Activated gamma-delta T cell treated with anti-CD3 and anti-CD28 coated beads, Interleukin-2, amount 50 U/mL, for 16 hours (primary cell): ENCODE measurements at places on chromosomes 7 and 10.

GRCh38 chr7:156781972-156782371 is 111.0 kb downstream of the LMBR1 start:
- no peak for DNase-seq

DNA sequence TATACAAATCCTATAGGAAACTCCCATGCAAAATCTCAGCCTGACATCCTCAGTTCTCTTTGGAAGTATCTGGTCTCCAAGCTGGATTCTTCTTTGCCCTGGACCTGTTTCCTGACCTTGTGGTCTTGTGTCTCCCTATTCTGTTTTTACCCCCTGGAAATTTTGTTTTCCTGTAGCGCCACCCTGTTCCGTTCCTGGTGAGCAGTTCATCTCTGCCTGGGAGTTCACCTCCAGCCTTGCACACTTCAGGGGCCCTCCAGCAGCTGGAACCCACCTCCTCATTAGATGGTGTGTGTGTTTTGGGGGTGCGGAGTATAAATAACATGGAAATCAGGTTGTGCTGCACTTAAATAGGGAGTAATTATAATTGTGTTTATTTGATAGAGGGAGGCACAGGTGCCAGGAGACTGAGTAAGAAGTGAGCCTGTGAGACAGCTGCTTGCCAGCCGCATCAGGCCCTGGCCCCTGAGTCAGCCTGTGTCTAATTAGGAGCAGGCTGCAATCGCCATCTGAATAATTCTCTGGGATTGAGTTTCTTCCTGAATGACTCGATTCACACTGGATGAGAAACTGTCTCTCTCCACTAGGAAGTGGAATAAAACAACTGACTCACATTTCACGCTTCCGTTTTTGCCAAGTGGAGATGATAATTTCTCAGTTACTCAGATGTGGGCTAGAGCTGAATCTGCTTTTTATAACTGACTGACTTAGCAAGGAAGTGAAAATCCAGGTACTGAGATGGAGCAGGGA is 69.4 kb upstream of the HECTD2 start:
- no peak for DNase-seq

- no peak for DNase-seq
Measured at GRCh38 chr10:80599424-80599847, 61.7 kb downstream of the SH2D4B start.

DNA sequence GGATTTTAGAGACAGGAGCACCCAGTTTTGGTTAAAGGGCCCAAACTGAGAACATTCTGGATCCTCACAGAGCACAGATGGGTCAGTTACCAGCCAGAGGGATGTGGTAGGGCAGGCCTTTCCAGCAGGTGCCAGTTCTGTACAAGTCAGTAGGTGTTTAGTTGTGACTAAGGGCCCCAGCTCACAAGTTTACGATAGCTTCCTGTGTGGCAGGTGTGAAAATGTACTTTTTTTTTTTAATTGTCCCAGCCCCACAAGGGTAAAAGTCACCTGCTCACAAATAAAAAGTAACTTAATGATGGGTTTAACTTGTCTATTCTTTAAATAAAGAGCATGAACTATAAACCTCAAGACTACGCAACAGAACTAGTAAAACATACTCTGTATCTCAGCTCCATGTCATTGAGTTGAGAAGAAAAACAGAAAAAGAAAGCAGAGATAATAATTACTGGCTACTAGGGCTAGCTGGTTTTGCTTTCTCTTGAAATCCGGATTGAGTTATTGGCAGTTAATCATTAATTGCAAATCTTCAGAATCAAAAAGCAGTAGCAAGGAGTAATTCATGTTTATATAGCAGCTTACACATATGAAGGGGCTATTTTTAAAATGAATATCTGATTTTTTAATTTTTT is 15.4 kb downstream of the NFE2L3 start:
- no peak for DNase-seq

- DNase-seq: no peak
Measured at GRCh38 chr7:92880212-92881090, 44.1 kb upstream of the CDK6 start.

- no peak for DNase-seq
Measured at GRCh38 chr10:82464191-82464818, 589.3 kb downstream of the NRG3 start.

GRCh38 chr7:116984511-116984910 is 31.2 kb downstream of the ST7 start:
- DNase-seq: no peak

- DNase-seq: no peak
Measured at GRCh38 chr10:43205681-43206390, 61.0 kb downstream of the RASGEF1A start.

DNA sequence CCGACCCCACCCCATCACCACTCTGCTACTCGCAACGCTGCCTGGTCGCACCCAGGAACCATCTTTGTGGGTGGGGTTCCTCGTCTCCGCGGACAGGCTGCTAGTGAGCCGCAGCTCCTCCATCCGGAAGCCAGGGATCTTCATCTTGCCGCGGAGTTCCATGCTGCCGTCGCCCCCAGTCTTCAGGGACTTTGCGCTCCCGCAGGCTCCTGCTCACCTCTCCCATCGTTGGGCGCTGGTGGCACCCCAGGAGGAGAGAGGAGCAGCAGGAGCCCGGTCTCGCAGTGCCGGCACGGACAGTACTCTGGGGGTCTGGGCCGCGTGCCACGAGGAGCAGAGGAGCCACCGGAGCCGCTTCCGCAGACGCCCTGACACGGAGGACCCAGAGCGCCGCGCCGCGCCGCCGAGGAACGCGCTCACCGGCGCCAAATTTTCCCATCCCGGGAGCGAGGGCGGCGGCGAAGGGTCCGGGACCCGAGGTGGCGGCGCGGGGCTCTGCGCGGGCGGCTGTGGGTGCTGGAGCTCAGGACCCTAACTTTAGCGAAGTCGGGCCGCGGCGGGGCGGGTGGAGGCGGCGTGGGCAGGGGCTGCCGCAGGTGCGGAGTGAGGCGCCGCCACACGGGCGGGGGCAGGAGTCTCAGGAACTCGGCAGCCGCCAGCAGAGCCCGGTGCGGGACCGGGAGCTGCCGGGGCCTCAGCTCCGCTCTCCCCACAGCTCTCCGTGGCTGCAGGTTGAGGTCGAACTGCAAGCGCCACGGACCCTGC is 750.1 kb upstream of the SORCS1 start:
- no peak for DNase-seq

- no peak for DNase-seq
Measured at GRCh38 chr7:714251-714671, 12.2 kb upstream of the DNAAF5 start.

GRCh38 chr7:91330866-91331265 is 66.6 kb downstream of the FZD1 start:
- no peak for DNase-seq

DNA sequence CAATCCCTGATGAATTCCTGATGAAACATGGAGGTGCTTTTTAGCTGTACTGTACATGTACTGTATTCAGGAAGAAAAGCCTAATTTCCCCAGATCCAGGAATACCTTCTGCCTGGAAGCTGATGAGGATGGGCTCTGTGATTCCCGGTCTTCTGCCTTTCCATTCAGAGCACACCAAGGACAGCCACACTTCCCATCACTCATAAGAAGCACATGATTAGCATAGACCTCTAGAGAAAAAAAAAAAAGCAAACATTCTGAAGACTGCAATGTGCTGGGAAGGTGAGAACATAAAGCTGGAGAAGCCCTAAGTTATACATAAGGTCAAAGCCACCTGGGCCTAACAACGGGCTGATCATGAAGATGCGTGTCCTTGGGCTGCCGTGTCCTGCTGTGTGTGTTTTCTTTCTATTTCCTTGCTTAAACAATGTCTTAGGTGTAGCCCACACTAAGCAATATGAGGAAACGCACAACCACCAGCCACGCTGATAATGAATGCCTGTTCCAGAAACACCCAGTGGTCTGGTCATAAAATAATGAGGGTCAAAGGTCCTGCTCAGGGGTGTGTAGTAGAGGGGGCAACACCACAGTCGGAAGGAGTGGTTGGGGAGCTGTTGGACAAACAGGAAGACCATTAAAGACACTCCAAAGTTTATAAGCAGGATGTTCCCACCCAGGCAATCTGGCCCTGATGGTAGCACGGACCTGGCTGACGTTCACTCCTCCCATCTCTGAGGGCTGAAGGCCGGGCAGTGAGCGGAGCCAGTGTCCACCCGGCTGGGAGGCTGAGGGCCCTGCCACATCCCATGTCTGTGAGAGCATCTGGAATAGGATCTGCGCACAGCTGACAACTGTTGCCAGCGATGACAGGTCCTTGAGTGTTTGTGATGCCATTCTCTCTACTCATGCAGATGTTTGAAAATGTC is 7.9 kb downstream of the PKD1L1 start:
- no peak for DNase-seq

- no peak for DNase-seq
Measured at GRCh38 chr10:51707821-51708424, 8.5 kb upstream of the CSTF2T start.

GRCh38 chr7:29043576-29043975 is 85.4 kb upstream of the TRIL start:
- no peak for DNase-seq
